CD4-positive, alpha-beta T cell treated with Interleukin-4 for 1 hour (primary cell): ENCODE measurements at places on chromosomes 4 and X.

- no peak for DNase-seq
Measured at GRCh38 chrX:37627602-37628001, 56.1 kb downstream of the LANCL3 start.

DNA sequence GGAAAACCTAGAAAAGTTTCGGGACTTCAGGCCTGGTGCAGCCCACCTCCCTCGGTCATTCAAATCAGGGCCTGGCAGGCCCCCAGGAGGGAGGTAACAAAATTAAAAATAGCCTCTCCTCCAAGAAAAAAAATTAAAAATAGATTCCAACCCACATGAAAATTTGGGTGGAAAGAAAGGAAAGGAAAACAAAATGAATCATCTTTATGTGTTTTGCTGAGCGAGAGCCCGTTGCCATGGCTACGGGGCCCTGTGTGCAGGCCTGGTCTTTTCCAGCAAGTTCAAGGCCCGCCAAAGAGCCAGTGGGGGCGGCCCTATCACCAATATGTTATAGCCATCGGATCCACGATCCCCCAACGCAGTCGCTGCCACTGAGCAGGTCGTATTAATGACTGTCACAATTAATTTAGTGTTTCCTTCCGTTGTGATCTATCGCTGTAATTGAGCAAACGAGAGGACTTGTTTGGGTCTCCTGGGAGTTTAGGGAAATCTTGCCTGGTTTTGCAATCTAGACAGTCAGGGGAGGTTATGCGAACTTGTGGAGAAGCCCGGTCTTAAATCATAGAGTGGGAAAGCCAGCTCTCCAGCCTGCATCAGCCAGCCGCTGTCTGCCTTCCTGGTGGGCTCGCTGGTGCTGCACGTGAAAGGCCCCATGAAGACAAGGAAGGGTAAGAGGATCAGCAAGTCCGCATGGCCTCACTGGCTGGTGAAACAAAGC lies 452.4 kb downstream of the BCOR start:
- DNase-seq: no peak

GRCh38 chr4:55089916-55090315 lies 35.5 kb downstream of the KDR start:
- DNase-seq: no peak

- DNase-seq: no peak
Measured at GRCh38 chrX:24760363-24761000, 66.8 kb downstream of the POLA1 start.

DNA sequence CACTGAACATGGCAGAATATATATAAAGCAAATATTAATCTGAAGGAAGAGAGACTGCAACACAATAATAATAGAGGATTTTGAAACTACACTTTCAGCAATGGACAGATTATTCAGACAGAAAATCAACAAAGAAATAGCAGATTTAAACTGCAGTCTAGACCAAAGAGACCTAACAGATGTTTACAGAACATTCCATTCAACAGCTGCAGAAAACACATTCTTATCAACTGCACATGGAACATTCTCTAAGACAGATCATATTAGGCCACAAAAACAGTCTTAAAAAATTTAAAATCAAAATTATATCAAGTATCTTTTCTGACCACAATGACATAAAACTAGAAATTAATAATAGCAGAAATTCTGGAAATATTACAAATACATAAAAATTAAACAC lies 27.1 kb downstream of the CENPE start:
- no peak for DNase-seq

DNA sequence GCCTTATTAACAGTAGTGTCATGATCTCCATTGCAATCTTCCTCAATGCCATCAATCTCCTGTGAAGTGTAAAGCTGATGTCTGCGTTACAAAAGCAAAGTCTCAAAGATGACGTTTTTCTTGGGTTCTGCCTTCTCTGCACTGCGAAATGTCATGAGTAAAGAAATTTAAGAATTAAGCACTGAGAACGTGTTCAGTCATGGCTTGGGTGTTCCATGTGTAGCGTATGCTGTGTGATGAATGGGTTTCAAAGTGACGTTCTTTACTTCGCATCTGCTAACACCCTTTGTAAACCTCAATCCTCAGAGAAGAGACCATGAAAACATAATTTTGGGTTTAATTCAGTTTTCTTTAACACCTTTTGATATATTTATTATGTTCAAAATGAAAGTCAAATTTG lies 999 bp downstream of the NAP1L5 start:
- no peak for DNase-seq

DNA sequence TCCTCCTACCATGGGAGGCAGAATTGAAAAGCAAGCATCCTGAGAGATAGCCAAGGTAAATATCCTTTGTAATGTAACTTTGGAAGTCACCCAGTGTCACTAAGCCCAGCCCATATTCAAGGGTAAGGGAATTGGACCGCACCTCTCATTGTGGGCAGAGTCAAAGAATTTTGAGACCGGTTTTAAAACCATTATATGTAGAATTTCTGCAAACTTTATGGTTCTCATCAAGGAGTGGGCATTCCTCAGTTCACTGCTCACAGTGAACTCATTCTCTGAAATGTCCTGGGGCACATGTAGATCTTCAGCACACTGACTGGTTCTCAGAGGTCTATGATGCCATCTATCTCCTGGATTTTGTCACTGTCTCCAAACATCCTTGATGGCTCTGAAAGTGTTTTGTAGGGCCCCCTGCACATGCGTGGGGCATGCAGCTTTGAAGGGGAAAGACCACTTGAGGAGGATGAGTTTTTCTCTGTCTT lies 35.3 kb upstream of the CHRNA9 start:
- no peak for DNase-seq

GRCh38 chr4:153160821-153161220 lies 43.4 kb upstream of the TRIM2 start:
- no peak for DNase-seq

DNA sequence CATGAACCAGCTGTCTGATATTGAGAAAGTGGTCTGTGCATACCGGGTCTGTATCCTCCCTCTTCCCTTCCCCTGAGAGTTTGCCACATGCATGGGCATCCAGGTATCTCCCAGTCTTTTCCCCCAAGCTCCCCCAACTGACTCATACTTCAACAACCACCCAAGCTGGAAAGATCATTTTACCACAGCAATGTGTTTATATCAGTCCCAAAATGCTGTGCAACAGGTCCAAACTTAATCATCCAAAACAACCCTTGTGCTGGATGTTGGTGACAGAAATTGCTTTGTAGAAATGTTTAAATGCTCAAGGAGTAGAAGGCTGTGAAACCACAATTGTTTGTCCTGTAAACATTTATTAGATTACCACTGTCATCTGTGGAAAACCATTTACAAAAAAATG lies 286.8 kb upstream of the KLF3 start:
- DNase-seq: no peak
